ENCODE measurements at places on chromosomes 3 and 15.
A peak's percentile ranks its signal among the peaks of the same experiment; 100 is the strongest.

DNA sequence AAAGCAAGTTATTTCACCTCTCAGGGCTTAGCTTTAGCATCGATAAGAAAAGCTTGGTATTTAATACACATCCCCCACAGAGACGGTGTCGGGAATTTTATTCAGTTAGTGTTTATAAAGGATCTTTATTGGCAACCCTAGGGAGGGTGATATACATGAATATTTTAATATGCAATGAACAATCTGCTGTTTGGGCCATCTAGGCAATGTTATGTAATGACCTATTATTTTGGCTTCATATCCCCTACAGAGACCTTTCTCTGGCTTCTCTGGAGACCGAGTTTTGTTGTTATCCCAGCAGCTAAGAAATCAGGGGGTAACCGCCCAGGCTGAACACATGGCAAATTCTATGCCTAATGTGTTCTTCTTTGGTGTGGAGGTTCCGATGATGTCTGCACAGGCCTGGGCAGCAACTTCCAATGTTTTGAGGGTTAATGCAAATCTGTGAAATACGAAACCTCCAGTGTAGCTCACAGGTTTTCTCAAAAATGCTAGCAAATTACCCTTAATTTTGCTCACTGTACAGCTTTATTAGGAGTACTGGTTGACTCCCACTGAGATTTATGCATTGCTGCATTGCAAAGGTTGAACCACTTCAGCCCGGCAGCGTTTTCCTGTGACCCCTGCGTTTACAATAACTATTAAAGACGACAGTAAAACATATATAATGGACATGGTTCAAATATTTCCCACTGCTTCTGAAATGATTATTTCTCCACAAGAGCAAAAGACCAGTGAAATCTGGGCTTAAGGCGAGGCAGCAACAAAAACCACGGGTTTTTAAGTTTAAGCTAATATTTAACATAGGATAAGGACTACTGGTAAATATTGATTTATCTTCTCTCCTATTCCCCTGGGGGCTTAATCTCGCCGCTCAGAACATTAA lies 298.3 kb upstream of the NR2E3 start:
- DNase-seq, result no peak

GRCh38 chr15:40430271-40430805 lies 10.4 kb upstream of the BAHD1 start:
- peak; percentile 76 for DNase-seq

- no peak for DNase-seq
Observed at GRCh38 chr3:33067484-33067883, 29.5 kb downstream of the GLB1 start.

DNA sequence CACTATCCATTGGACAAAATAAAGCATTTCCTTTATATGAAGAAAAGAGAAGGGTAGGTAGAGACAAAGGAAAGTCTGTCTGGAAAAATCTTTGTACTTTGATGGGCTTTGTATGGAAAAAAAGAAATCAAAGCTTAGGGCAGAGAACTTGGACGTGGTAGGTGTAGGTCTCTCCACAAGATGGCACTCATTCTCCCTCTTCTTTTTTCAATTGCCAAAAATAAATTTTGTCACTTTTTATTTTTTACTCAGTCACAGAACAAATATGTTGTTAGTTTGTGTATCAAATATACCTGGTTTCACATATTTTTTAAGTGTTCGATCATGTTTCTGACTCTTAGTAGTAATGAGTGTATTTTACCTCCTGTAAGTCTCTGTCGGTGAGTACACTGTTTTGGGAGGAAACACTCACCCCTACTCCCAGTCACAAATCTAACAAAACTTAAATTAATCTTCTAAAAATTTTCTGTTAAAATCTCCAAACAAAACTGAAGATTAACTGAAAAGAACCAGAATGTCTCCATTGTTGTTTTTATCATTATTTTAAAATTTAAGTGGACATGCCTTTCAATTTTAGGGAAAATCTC lies 415.8 kb upstream of the GOLIM4 start:
- DNase-seq, result no peak

DNA sequence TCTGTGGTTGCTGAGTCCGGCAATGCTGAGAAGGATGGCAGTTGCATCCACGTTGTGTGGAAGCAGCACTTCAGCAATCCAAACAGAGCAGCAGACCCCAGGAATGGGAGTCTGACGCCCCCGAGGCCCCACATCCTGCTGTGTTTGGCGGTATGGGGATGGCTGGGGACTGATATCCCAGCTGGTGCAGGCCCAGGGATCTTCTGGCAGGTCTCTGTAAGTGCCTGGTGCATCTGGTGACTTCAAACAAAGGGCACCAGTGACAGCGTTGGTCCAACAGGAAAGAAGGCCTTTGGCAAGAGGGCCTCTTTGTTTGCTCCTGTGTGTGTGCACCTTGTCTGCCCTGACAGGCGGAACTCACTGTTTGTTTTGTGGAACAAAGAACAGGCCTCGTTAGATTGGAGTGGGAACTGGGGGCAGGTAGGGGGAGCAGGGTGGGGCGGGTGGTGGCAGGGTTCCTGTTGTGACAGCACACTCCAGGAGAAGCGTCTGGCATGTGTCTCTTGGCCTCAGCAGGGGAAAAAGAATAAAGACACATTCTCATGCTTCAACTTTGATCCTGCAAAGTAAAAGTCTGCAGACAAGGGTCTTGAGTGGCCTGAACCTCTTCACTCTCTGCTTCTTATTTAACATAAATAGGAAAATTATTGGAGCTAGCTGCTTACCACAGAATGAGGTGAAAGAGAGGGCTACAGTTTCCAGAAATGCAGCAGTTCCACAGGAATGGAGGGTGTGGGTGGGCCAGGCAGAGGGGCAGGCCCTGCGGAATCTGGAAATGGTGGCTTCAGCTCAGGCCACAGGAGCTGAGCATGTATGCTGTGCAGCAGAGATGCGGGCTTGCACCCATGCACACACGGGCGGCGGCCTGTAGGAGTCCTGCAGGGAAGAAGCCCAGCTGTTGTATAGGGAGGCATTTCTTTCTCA lies 94.5 kb upstream of the MYZAP start:
- no peak for DNase-seq

DNA sequence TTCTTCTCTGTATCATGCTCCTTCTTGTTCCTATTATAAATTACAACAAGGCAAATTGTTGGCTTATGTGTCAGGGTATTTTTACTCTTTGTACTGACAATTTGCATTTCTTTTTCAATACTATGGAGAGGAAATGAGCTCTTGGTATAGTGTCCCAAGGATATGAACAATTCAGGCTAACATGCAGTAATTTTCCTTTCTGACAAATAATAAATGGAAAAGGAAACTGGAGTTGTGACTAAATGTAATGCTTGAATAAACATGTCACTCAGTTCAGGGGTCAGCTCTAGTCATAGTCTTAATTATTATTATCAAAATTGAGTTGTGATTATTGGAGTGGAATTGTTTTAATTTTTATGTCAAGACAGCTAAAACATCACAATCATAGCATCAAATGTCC lies 256.0 kb upstream of the ZPLD1 start:
- no peak for DNase-seq

- no peak for DNase-seq
Observed at GRCh38 chr3:106628407-106628806, 748.8 kb upstream of the CCDC54 start.

DNA sequence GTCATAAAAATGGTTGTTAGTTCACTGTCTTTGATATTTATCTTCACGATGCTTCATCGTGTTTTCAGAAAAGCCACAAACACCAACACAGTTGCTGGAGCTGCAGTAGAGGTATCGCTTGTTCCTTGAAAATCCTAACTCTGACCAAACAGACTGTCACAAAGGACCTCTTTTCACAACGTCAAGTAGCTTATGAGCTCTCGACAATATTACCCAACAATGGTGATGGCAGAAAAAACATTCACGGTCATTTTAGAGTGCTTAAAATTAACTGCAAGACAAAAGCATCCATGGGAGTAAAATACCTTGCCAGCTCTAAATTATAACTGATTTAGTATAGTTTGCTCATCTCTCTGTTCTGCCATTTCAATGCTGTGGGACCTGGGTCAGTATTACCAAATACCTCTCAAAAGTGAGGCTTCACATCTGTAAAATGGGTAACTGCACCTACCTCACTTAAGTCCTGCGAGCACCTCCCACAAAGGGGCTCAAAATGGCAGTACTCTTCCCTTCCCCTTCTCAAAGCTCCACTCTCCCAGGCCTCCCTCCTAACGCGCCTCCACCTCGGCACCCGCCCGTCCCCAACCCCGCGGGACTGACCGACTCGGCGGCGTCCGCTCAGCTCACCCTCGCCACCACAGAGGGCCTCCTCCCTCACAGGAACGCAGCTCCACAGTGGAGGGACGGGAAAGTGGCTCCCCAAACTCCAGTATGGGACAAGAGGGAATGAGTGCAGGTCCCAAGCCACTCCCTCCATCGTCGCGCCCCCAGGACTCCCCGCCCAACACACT lies 546 bp downstream of the TRIM59 start:
- peak; percentile 35 for DNase-seq

DNA sequence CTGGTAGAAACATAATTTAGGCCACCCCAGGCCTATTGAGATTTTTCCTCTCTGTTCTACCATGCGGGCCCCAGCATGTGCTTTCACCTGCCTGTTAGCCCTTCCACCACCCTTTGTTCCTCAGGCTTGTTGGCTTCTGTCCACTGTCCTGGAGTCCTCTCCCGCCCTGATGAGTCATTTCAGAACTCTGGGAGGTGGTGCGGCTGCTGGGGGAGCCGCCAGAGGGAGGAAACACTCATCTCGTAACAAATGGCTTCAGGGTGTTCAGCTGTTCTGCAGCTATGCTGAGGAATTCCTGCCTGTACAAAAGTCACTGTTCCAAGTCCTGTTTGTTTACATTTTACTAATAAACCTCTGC lies 36.3 kb downstream of the LRTM1 start:
- peak; percentile 39 for DNase-seq

- no peak for DNase-seq
Observed at GRCh38 chr15:77826006-77826695, 193.4 kb upstream of the LINGO1 start.

DNA sequence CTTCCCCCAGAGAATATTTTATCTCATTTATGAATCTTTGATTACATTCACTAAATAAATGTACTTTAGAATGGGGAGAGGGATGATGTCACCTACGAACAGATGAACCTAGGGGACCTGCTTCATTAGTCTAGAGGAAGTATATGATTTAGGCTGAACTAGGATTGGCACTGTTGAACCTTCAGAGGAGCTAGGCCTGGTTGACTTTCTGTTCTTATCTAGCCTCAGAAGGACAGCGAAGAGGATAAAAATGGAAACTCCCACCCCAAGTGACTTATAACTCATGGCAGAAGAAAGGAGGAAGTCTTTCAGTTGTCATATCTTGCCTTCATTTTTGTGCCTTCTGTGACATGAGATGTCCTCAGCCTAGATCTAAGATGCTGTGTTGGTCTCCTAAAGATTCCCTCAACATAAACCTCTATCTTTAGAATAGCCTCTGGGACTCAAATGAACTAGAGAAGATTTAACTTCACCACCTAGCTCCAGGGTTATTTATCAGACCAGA lies 42.6 kb downstream of the POLG start:
- DNase-seq, result no peak

- no peak for DNase-seq
Observed at GRCh38 chr15:94460624-94461023, 229.3 kb downstream of the MCTP2 start.

- DNase-seq, result no peak
Observed at GRCh38 chr3:39052583-39052982, 767 bp downstream of the WDR48 start.

- no peak for DNase-seq
Observed at GRCh38 chr3:19446138-19446537, 297.8 kb downstream of the KCNH8 start.

GRCh38 chr15:52331490-52332240 lies 36.1 kb upstream of the MYO5C start:
- DNase-seq, result peak; percentile 38

DNA sequence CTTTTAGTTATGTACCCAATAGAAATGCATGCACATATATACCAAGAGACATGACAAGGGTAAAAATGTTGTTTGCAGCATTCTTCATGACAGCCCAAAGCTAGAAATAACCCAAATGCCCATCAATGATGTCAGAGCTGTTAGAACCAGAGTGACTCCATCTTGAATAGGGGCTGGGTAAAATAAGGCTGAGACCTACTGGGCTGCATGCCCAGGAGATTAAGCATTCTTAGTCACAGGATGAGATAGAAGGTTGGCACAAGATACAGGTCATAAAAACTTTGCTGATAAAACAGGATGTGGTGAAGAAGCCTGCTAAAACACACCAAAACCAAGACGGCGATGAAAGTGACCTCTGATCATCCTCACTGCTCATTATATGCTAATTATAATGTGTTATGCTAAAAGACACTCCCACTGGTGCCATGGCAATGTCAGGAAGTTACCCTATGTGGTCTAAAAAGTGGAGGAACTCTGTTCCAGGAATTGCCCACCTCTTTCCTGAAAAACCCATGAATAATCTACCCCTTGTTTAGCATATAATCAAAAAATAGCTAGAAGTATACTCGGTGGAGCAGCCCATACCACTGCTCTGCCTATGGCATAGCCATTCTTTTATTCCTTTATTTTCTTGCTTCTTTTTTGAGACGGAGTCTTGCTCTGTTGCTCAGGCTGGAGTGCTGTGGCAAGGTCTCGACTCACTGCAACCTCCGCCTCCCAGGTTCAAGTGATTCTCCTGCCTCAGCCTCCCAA lies 32.9 kb downstream of the ZBTB11 start:
- DNase-seq, result no peak

GRCh38 chr3:183298701-183299153 lies 45.7 kb downstream of the B3GNT5 start:
- peak; percentile 47 for DNase-seq

DNA sequence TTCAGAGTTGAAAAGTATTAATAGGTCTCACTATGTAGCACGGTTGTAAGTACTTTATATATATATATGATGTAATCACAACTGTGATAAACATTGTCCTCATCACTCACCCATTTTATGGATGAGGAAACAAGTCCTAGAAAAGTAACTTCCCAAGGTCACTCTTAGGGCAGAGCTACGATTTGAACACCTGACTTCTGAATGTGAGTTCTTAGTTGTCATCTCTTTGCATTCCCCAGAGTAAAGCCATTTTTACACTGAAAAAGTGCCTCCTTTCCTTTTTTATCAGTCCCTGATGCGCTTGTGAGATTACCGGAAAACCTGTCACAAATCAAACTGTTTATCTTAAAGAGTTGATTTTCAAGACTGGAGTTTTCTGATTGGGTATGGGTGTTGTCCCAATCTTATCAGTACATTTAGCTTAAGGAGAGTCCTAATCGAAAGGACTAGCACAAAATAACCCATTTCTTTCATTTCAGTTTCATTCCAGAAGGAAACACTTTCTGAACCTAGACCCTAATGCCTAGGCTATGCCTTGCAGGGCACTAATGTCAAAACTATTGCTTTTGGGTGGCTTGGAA lies 2.3 kb upstream of the EDEM1 start:
- no peak for DNase-seq

DNA sequence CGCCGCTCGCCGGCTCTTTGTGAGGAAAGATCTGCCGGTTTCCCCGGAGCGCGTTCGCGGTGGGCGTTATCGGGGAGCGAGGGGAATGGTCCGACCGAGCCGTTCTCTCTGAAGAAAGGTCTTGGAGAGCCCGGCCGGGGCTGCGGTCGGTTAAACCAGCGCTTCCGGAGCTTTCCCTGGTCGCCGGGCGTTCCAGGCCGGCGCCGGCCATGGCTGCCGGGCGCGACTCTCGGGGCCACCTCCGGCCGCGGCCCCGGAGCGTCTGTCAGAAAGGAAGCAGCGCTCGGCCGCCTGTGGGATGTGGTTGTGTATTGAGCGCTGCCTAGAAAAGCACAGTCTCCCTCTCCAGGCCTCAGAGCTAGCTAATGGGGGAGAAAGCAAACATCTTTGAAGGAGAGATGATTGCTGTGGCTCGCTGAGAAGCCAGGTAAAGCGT lies 731 bp downstream of the FYTTD1 start:
- DNase-seq, result peak; percentile 86

Measured in H7 (cell line).